ENCODE measurements at places on chromosomes 13 and 19. TPM values are rescaled to one million over a fixed set of nuclear protein-coding genes. Genes with fewer than 3 reads are reported as not detected.

DNA sequence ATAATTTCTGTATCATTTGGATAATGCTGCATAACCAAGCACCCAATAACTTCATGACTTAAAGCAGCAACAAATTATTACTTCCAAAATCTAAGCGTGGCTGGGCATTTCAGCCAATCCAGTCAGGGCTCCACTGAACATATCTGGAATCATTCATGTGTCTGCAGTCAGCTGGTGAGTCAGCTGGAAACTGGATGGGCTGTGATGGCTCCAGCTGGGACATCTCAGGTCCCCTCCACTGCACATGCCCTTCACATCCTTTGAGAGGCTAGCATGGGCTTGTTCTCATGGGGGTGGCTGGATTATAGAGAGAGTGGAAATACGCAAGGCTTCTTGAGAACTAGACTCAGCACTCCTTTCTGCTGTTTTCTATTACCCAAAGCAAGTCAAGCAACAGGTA lies 961.9 kb downstream of the DIAPH3 start:
- DNase-seq, result no peak

DNA sequence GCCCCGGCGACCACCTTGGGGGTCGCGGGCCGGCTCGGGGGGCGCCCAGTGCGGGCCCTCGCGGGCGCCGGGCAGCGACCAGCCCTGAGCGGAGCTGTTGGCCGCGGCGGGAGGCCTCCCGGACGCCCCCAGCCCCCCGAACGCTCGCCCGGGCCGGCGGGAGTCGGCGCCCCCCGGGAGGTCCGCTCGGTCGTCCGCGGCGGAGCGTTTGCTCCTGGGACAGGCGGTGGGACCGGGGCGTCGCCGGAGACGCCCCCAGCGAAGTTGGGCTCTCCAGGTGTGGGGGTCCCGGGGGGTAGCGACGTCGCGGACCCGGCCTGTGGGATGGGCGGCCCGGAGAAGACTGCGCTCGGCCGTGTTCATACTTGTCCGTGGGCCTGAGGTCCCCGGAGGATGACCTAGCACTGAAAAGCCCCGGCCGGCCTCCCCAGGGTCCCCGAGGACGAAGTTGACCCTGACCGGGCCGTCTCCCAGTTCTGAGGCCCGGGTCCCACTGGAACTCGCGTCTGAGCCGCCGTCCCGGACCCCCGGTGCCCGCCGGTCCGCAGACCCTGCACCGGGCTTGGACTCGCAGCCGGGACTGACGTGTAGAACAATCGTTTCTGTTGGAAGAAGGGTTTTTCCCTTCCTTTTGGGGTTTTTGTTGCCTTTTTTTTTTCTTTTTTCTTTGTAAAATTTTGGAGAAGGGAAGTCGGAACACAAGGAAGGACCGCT lies 729 bp downstream of the STK11 start:
- peak; percentile 62 for DNase-seq

GRCh38 chr19:48271531-48272151 lies 1.8 kb downstream of the ZNF114 start:
- no peak for DNase-seq

GRCh38 chr19:10871711-10872545 lies 575 bp downstream of the CARM1 start:
- DNase-seq, result peak; percentile 56

GRCh38 chr13:114257014-114257413 lies 22.3 kb downstream of the CDC16 start:
- DNase-seq, result no peak

DNA sequence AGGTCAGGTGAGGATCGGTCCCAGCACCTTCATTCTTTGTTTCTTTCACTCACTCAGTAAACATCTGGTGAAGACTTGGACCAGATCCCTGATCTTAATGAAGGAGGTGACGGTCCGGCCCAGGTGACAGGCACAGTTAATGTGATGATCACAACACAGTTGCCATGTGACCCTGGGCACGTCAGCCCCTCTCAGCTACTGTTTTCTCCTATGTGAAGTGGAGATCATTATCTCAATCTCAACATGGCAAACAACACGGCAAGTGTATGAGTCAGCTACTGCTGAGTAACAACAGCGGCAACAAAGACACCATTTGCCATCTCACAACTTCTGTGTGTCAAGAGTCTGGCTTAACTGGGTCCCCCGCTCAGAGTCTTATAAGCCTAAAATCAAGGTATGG lies 74.6 kb downstream of the GNG7 start:
- no peak for DNase-seq

KLK4 gene
- total RNA-seq, result not detected

PSG1 gene
- not detected for total RNA-seq

All from ovary (tissue), 10 donors.